ENCODE measurements at places on chromosomes 6 and 20.
A peak's percentile ranks its signal among the peaks of the same experiment; 100 is the strongest.

DNA sequence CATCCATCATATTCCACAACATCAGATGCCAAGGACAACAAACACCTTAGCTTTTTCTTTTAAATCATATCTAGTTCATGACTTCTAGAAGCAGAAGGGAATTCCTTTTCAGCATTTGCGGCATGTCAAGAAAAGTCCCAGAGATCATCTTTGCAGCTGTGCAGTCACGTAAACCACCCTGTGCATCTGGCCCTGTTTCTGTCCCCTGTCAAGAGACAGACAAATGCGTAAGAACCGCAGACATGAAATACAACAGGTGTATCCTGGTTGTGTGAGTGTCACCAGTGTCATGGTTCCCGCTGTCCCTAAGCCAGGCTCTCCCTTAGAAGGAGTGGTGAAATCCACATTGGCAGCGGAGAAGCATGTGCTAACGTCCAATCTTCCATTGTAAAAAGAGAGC lies 28.1 kb downstream of the LY86 start:
- DNase-seq: no peak

DNA sequence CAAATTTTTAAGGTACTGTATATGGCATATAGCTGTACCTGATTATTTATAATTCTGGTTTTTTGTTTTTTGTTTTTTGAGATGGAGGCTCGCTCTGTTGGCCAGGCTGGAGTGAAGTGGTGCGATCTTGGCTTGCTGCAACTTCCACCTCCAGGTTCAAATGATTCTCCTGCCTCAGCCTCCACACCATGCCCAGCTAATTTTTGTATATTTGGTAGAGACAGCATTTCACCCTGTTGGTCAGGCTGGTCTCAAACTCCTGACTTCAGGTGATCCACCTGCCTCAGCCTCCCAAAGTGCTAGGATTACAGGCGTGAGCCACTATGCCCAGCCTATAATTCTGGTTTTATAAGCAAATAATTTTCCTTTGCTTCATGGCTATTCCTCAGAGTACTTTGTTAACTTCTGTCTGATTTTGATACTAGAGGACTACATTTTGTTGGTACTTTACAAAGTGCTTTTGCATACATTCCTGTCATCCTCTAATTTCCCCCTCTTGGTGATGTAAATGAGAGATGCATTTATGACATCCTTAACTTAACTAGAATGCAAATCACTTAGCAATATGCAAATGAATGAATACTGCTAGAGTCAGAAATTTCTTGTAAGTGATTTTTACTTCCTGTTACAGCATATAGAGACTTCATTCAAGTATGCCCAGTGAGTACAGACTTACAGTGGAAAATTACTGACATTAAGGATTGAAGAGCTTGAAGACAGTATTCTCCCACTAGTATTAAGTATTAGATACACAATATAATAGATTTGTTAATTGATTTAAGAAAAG lies 35.7 kb upstream of the ARID1B start:
- DNase-seq: no peak

- peak; percentile 79 for DNase-seq
These were observed 65.2 kb downstream of the CDS2 start for GRCh38 chr20:5191829-5192569.

DNA sequence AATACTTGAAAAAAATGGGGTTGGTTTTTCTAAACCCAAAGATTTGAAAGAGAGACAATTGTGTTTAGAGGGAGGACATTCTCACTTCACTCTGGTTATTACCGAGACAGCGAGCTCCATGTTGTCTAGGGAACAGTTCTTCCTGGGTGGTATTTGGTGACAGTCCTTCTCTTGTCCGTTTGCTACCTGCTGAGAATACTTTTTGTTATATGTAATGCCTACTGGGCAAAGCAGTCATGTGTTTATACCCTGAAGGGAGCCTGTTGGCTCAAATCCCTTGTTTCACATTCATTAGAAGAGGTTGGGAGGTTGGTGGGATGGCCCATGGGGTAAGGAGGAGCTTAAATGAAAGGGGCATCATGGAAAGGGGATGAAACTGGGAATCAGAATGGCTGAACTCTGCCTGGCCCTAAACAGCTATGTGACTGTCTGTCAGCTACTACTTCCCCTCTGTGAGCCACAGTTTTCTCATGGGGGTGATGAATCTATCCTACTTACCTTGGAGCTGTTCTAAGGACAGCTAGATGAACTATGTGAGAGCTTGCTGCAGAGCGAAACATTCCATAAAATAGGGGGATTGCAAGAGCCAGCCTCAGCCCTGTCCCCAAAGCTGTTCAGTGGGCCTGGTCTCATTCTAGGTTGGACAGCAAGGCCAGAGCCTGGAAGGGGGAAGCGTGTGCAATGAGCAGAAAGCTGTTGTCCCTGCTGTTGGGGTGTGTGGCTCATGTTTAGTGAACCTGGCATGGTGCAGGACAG lies 43.5 kb downstream of the FNDC1 start:
- no peak for DNase-seq

- peak; percentile 78 for DNase-seq
These were observed 118.2 kb upstream of the RIPOR2 start for GRCh38 chr6:25053875-25054371.

DNA sequence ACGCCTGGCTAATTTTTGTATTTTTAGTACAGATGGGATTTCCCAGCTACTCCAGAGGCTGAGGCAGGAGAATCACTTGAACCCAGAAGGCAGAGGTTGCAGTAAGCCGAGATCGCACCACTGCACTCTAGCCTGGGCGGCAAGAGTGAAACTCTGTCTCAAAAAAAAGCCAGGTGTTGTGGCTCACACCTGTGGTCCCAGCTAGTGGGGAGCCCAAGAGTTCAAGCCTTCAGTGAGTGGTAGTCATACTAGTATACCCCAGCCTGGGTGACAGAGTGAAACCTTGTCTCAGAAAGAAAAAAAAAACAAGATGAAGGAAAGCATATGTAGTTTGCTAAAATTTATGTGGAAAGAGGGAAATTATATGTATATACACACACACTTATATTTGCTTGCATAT lies 20.0 kb upstream of the POU5F1 start:
- DNase-seq: no peak

DNA sequence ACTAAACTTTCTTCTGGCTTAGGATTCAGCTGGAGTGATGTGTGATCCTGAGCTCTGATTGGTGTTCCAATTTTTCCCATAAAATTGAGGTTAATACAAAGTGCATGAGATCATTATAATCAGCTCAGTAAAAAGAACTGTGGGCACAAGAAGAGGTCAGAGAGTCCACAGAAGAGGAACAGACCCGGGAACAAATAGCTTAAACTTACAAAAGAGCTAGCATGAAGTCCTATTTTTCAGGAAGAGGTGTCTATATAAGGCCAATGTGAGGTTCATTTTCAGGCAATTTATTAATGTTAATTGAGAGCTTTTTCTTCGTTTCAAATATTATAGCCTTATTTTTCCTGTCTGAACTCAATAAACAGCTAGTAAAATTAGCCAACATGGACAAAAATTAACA lies 26.9 kb upstream of the STX11 start:
- DNase-seq: no peak

- DNase-seq: no peak
These were observed 215.4 kb downstream of the ARHGAP18 start for GRCh38 chr6:129494586-129494985.

DNA sequence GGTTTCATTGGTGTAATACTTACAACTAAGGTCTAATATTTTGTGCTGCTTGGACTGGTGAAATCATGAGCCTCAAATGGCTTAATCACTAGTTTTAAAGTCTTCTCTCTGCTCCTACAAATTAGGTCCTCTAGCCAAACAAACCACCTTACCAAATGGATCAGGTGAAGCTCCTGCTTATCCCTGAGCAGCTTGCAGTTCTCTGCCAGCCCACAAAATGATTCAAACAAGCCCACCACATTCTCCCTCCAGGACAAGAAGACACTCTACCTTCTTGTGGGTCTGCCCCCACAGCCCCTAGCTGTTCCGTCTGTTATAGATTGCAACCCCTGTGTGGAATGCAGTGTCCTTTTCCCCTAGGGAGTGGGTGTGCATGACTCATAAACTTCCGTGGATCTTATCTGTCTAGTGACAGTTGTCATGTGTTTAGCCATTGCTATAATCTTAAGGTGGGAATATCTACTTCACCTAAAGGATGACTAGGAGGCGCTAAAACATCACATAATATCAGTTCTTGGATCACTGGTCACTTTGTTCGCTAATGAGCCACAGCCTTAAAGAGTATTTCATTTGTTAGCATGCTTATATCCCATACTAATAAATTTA lies 940.5 kb upstream of the MANEA start:
- peak; percentile 1 for DNase-seq

DNA sequence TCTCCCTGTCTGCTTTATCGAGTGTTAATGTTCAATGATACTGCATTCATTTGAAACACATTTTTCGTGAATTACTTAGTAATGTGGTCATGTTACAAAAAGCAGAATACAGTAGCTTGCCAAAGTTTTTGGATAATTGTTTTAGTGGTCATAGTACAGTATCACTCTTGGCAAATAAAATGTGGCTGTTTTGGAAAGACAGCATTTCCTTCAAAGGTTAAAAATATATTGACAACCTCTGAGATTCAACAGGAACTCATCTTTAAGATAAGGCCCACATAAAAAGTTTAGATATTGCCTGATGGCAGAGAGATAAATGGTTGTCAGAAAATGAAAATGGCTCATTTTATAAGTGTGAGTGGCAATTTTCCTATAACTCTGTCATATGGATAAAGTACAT lies 297.7 kb upstream of the MAN1A1 start:
- no peak for DNase-seq

DNA sequence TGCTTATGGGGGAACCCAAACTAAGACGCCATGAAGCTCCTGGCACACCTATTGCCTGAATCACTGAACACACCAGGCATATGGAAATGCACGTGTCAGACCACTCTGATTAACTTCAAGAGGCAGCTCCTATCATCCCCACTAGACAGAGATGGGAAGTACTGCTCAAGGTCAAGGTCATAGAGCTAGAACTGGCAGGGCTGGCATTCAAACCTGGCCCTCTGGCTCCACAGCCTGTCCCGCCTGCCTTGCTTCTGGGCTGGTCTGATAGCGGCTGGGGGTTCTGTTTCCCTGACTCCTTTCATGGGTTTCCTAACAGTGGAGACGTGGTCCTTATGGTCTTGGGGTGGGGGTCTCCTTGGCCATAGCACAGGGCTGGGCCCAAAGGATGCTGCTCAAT lies 22.6 kb upstream of the DSN1 start:
- no peak for DNase-seq

DNA sequence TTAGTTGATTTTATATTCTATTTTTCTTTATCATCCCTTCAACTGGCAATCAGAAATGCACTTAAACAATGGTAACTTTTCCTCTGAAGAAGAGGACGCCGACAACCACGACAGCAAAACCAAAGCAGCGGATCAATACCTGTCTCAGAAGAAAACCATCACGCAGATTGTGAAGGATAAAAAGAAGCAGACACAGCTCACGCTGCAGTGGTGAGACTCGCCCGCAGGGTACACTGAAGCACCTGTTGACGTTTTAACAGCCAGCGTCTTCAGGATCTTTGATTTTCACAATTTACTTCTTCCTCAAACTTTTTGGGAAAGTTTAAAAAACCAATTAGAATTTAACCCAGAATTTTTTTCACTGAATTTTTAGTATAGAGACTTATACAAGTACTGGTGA lies 701 bp downstream of the RFX6 start:
- no peak for DNase-seq

- no peak for DNase-seq
These were observed 36.7 kb upstream of the FAM135A start for GRCh38 chr6:70376628-70377027.

- DNase-seq: peak; percentile 24
These were observed 21.6 kb downstream of the C6orf163 start for GRCh38 chr6:87366072-87366827.

All from iris pigment epithelial cell (primary cell).